Hematopoietic multipotent progenitor cell treated with erythropoietin and hydrocortisone succinate and interleukin-3 and kit ligand, for 15 days (in vitro differentiated cells): ENCODE measurements at places on chromosomes 2 and 18.

DNA sequence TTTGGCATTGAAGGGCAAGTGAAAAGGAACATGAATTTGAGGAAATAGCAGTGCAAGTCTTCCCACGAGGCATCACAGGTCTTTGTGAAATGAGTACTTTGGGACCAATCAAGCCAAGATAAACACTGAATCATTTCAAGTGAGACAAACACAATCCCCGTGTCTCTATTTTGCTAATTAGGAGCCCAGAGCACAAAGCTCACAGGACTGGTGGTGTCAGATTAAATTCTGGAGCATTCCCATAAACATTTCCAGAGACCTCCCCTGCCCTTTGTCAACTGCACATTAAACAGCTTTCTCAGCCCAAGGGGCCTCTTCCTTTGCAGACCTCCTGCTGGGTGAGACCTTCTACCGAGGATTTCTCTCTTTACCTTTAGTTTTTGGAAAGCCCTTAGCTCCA is 50.7 kb downstream of the DAPL1 start:
- no peak for DNase-seq

- no peak for DNase-seq
Observed at GRCh38 chr2:151030663-151031230, 230.9 kb downstream of the RBM43 start.

- no peak for DNase-seq
Observed at GRCh38 chr18:52995875-52996274, 655.9 kb downstream of the DCC start.

- DNase-seq = no peak
Observed at GRCh38 chr18:25675123-25675850, 323.3 kb upstream of the ZNF521 start.

- DNase-seq = no peak
Observed at GRCh38 chr2:107111623-107112022, 225.7 kb upstream of the ST6GAL2 start.

- DNase-seq = no peak
Observed at GRCh38 chr18:51479736-51480135, 282.3 kb upstream of the MEX3C start.

DNA sequence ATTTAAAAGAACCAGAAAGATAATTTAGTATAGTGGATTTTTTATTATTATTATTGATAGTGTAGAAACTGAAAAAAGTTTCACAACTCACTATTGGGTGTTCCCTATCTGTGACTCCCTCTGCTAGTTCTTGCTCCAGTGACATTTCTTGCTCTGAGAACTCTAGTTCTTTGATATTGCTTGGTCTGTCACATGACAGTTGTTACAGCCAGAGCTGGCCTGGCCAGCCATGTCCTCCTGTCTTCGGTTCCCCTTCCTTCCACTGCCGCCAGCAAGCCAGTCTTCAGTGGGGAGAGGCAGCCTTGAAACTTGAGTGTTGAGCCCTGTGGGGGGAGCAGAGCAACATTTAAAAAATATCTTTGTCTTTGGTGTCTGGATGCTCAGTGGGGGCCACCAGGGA is 7.6 kb upstream of the THOC1 start:
- no peak for DNase-seq

DNA sequence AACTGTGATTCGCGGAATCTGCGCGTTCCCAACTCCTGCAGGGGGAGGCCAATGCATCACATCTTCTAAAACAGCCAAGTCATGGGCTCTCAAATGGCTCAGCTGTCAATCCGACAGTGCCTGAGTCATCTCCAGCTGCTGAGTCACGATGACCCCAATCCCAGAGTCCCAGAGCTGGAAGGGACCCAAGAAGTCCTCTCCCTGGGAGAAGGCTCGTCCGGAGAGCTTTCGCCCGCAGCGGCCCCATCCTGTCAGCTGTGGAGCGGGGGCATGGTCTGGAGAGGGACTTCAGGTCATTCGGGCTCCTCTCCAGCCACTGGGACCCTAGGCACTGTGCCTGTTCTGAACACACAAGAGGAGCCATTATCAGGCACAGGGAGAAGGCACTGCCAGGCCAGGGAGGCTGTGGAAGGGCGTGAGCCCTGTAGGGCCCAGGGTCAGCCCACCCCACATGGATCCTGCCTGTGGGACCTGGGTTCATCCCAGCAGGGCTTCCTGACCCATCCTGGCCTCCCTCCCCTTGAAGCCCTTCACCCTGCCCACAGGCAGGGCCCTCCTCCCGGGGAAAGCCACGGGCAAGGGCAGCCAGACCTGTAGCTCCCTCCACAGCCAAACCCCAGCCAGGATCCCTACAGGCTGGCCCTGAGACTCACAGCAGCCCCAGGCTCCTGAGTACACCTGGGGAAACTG is 47.6 kb upstream of the GPC1 start:
- DNase-seq = no peak

GRCh38 chr2:180679693-180680092 is 300.7 kb upstream of the UBE2E3 start:
- DNase-seq = no peak

- no peak for DNase-seq
Observed at GRCh38 chr2:221975151-221975550, 323.6 kb downstream of the PAX3 start.

DNA sequence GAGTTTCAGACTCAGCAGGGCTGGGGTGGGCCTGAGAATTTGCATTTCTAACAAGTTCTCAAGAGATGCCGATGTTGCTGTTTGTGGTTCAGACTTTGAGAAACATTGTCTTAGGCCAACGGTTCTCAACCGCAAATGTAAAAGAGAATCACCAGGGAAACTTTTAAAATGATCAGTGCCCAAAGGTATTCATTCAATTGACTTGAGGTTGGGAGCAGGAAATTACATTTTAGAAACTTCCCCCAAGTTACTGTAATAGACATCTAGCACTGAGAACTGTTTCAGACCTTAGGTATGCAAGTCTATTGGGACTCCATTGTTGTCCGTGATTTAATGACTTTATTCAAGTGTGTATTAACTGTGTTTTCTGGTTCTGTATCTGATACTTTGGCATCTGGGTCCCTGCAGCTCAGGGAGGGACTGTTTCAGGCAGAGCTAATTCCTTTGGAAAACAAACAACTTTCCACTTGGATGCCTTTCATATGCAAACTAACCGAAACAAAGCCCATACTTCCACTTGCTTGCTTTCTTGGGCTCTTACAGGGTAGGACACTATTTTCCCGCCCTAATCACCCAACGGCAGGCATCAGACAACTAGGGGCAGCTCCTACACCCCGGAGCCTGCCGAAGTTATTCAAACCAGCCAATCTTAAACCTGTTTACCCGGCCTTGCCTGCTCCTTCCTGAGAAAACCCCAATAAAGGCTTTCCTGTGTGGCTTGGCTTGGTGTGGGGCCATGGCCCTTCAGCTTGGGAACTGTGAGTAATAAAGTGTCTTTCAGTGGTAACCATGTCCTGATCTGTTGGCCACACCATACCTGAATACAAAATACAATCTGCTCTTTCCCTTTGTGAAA is 97.6 kb downstream of the POLE4 start:
- no peak for DNase-seq

- DNase-seq = no peak
Observed at GRCh38 chr2:30923623-30924022, 116.4 kb upstream of the CAPN13 start.

- peak; percentile 98 for DNase-seq
Observed at GRCh38 chr2:44361330-44362206, at the start of the genes CAMKMT and PREPL. TSS of gene CAMKMT (plus strand) at chr2:44361947. TSS of gene PREPL (minus strand) at chr2:44361494. CDS start at chr2:44346342, 15,152 bp downstream.

- DNase-seq = no peak
Observed at GRCh38 chr2:33307659-33308270, 168.7 kb upstream of the RASGRP3 start.

- DNase-seq = no peak
Observed at GRCh38 chr2:30769481-30769780, 37.8 kb downstream of the CAPN13 start.

DNA sequence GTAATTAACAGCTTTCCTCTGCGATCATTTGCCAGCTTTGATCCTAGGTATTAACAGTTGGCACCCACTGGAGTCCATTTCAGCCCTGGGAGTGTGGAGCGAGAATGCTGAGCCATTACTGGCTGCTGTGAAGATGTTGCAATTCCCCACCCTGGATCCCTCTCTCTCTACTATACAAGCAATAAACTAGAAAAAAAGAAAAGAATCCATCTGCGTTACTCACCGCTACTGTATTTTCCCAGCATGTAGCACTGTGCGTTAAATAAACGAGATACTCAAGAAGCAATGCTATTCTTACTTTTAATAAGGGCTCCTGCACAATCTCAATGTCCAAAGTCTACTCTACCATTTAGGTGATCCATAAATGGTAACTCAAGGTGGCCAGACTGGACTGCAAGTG is 8.5 kb downstream of the RTTN start:
- no peak for DNase-seq

- DNase-seq = no peak
Observed at GRCh38 chr18:70536370-70537062, 247.7 kb downstream of the SOCS6 start.

- DNase-seq = no peak
Observed at GRCh38 chr2:44748-45341, 1.5 kb downstream of the FAM110C start.

- no peak for DNase-seq
Observed at GRCh38 chr18:22034276-22034675, 135.1 kb upstream of the GATA6 start.

- DNase-seq = no peak
Observed at GRCh38 chr2:96261328-96262003, 4.3 kb downstream of the TMEM127 start.

DNA sequence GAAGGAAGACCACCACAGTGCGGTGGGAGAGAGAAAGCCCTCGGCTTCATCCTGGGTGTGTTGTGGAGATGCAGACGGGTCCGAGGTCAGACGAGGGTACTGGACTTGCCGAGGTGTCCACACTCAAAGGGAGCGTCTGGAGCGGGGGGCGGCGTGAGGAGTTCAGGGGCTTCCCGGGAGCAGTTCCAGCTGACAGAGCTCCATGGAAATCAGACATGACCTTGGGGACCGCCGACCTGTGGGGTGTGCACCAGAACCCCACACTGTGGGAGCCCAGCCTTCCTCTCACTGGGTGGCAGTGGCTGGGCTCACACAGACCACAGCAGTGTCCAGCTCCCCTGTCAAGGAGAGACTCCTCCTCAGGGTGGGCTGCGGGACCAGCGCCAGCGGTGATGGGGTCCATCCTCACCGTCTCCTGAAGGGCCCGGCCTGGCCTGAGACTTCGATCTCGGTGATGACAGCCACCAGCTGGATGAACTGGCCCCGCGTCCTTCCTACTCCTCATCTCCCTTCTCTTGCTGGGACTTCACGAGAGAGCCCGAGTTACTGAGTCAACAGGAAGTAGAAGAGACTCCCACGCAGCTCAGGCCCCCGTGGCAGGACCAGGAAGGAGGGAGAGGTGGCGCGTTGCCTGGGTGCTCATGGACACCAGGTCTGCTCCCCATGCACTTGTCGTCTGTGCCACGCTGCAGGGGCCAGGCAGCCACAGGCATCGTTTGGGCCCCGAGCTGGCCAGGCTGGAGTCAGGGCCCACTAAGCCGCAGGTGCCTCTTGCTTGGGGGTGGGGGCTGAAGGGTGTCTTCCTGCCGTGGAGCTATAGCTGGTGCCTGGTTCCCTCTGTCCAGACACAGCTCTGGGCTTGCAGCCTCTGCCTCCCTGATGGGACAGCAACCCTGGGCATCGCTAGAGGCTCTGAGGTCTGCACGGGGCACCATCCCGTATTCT is 101.9 kb upstream of the CTDP1 start:
- no peak for DNase-seq

DNA sequence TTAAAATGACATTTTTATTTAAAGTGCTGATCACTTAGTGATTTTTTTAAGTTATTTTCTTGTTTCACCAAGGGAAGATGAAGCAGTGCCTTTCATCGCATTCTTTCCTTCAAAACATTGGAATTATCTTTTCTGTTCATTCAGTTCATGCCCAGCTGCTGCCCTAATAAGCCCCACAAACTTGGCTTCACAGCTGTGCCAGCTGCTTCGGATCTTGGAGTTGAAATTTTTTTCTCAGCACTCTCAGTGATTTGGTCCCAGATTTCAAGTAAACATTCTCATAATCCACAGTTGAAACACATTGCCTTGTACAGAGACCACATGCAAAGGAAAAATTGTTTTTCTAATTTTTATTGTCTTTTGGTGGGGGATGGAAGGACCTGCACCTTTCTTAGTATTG is 353.3 kb upstream of the LRP1B start:
- DNase-seq = no peak

DNA sequence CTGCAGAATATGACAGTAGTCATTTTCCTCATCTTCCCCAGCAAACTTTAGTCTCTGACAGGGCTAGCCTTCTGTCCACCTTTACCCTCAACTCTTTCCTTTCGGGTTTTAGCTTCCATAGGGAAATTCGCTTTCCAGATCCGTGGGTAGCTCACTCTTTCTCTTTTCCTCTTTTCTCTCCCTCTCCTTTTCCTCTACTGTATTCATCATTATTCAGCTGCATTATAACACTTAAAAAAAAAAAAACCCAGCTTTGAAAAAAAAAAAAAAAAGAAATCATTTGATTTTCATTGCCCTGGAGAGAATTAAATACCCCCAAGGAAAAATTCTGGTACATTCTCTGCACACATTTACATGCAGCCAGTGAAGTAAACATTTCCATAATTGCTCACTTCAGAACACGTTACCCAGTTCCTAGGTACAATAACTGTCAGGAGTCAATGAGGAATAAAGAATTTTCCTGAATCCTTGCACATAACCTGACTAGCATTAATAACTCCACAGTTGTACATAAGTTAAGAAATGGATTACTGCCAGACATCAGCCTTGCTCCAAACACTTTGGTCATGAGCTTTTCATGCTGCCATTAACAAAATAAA is 63.5 kb downstream of the ZNF521 start:
- DNase-seq = no peak

DNA sequence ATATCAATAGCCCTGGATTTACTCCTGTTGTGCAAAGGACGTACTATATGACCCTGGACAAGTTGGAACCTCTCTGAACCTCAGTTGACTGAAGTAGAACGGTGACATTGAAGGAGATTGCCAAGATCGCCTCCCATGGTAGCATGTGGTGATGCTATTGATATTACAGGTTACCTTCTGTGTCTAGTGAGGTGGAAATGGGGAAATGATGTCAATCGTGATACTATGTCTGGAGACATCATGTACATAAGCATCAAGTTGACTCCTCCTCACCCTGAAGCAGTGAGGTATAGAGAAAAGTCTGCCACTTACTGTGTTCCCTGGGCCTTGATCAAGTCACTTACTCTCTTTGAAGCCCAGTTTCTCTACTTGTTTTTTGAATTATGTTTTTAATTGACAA is 93.9 kb downstream of the KLF7 start:
- DNase-seq = no peak

GRCh38 chr2:160224060-160224459 is 24.0 kb upstream of the ITGB6 start:
- DNase-seq = no peak

- DNase-seq = no peak
Observed at GRCh38 chr2:18708203-18708715, 118.9 kb upstream of the NT5C1B start.

DNA sequence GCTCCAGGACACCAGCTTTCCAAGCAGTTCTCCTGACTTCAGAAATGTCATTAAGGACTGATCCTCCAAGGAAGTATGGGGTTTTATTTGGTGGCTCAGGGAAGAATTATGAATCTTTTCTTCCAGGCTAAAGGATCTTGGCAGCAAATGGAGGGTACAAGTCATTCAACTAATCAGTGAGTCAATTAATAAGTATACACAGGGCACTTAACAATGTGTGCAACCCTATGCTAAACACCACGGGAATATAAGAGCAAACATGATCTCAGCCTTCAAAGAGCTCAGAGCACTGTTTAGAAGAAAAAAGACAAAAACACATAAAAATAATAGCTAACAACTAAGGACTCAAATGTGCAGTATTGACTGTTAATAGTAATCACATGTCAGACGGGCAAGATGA is 234.5 kb downstream of the SETBP1 start:
- DNase-seq = no peak
